MCF 10A (cell line): ENCODE measurements at places on chromosomes 4 and X.

DNA sequence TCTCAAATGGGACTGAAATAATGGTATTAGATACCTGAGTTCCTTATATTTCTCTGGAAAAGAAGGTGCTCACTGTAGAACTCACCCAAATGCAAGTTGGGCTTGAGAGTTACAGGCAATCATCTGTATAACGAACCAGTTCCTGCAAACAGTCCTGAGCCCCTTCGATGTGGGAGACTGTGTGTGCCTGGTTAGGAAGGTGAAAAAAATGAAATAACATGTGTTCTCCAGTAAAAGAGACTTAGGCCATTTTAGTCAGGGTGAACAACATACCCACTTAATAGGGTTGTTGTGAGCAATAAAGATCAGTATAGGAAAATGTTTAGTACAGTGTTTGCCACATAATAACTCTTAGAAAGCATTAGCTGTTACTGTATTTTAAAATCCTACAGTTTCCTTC, 23.4 kb downstream of the STIM2 start:
- no peak for DNase-seq

DNA sequence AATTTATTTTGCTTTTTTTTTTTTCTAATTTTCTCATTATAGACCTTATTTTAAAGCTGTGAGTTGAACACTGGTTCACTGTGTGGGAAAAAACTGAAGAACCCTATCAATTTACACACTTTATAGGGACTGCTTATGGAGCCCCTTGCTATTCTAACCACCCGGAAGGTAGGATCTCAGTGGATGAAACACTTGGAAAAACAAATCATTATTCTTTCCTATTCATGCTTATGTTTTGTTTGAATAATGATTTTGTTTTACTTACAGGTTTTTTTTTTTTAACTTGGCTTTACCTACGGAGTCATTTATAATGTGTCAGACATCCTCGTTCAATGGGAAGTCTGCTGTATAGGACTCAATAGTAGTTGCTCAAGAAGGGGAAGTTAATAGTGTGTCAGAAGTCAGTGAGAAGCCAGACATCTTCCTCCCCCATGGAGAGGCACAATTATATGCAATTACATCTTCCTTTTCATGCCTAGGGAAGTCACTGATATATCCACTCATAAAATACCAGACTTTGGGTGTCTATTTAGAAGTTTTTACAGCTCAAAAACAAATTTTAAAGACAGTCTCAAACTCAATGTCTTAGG, 113.2 kb downstream of the ARSF start:
- DNase-seq = no peak

GRCh38 chrX:23736030-23736429, 7.0 kb downstream of the ACOT9 start:
- no peak for DNase-seq

DNA sequence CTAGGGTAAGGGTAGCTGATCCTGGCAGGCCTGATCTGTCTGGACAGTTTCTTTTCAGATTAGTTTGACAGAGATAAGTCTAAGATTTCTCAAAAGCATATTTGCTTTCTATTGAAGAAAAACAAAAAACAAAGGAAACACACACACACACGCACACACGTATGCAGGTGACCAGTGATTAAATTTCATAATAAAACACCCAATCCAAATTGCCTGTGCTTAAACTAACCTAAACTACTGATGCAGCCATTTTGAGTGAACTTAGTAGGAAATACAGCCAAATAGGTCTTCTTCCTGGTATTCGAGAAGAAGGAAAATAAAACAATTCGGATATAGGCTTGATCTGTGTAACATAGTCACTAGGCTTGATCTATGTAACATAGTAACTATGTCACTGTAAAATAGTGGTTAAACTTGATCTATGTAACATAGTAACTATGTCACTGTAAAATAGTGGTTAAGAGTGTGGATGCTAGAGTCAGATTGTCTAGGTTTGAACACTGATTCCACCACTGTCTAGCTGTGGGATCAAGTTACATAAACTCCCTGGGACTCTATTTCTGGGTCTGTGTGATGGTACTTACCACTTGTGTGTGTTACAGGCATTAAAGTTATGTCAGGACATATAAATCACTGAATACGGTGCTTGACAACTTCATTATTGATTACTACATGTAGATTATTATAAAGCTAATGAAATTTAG, 9.8 kb upstream of the CCNG2 start:
- no peak for DNase-seq
